ENCODE measurements at places on chromosomes 2 and 18. TPM values are rescaled to one million over a fixed set of nuclear protein-coding genes. Genes with fewer than 3 reads are reported as not detected.

GRCh38 chr2:71730785-71731383, 277.5 kb downstream of the DYSF start:
- no peak for DNase-seq

GRCh38 chr2:202932425-202933138, 20.5 kb downstream of the CARF start:
- DNase-seq, result no peak

DNA sequence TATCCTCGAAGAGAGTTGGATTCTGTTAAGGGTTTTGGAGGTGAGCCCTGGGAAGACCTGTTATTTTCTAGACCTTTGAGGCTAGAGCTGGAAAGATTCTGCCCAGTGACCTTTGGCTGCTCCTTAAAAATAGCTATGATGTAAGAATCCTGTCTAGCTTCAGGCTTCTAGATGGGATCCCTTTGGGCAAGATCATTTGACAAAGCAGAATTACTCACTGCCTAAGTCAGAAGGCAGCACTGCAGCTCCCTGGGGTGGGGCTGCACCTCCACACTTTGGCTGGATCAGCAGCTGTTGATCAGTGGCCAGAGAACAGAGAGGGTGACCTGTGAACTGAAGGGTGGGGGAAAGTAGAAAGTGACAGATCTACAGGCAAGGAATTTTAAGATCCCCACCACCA, 103.8 kb downstream of the ASAP2 start:
- no peak for DNase-seq

GRCh38 chr18:79770501-79770815, 27.3 kb upstream of the KCNG2 start:
- no peak for DNase-seq

- no peak for DNase-seq
Observed at GRCh38 chr2:15939854-15940660, at the start of gene MYCN. TSS of gene MYCN (plus strand) at chr2:15940550. CDS start at chr2:15942065, 1,515 bp downstream.

DNA sequence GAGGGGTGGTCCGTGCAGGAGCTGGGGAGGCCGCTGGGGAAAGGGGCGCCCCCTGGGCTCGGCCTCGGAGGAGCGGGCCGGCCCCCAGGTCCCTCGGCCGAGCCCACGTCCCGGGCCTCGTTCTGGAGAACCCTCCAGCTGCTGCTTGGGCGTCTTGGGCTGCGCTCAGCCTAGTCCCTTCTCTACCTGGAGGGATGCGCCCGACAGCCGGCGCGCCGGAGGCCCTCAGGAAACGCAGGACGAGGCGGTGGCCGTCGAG, 293 bp upstream of the D2HGDH start:
- DNase-seq, result no peak

- DNase-seq, result no peak
Observed at GRCh38 chr2:54428108-54428831, 27.9 kb upstream of the SPTBN1 start.

DNA sequence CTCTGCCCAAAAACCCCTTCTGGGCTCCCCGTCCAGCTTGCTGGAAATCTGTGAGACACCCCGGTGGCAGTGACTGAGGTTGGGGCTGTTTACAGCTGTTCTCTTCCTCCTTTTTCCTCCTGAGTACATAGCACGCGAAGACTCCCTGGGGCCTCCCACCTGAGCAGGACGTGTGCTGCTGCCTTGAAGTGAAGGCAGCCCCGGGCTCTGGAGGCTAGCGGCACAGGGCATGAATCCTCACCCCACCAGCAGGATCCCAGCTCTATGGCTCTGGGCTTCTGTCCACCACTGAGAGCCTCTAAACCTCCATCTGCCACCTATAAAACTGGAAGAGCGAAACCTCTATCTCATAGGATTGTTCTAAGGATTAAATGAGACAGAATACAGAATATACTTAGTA, 182.5 kb downstream of the TMEM163 start:
- no peak for DNase-seq

The TMEM169 gene
- 0.29 TPM for total RNA-seq

The C2orf80 gene
- total RNA-seq, result not detected

The FBXO48 gene
- total RNA-seq, result 0.19 TPM

Measured in glomerular endothelial cell (primary cell).